Stimulated activated CD4-positive, alpha-beta T cell treated with anti-CD3 and anti-CD28 coated beads, Interleukin-1b, Interleukin-23, amount 100 ng/mL, for 1 hour (primary cell): ENCODE measurements at places on chromosomes 1 and 21.

DNA sequence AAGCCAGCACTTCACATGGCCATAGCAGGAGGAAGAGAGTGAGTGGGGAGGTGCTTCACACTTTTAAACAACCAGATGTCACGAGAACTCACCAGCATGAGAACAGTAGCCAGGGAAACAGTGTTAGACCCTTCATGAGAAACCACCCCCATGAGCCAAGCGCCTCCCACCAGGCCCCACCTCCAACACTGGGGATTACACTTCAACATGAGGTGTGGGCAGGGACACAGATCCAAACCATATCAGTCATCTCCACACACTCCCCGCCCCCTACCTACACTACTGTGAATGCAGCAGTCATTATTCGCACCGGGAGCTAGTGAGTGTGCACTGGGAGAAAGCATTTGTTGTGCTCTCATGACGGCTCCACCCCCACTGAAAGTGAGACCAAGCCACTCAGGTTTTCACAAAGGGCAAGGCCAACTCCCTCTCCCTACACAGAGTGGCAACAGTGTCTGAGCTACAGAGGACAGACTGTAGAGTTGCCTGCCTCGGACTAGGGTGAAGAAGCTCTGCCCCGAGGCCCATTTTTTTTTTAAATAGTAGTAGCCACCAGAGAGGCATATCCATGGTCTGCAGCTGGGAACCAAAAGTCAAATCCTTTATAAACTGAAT is 125.6 kb downstream of the BARHL2 start:
- no peak for DNase-seq

- DNase-seq: no peak
Observed at GRCh38 chr1:99737016-99737415, 29.4 kb downstream of the FRRS1 start.

DNA sequence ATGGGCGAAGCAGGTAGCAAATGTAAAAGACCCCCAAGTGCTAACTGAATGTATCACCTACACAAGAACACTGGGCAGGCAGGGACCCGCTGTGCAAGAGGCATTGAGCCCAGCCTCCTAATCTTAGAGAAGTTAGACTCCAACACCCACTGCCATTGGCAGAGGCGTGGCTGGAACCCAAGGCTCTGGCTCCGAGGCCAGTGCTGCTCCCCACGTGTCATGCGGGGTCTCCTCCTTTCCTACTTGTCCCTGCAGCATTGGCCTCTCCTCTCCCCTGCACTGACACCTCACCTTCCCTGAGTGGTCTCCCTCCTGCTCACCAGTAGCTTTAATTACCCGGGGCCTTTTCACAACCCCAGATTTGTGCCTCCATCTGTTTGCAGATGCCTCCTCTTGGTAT is 107.0 kb downstream of the GALNT2 start:
- no peak for DNase-seq

GRCh38 chr21:37873655-37874054 is 42.6 kb downstream of the KCNJ6 start:
- no peak for DNase-seq

DNA sequence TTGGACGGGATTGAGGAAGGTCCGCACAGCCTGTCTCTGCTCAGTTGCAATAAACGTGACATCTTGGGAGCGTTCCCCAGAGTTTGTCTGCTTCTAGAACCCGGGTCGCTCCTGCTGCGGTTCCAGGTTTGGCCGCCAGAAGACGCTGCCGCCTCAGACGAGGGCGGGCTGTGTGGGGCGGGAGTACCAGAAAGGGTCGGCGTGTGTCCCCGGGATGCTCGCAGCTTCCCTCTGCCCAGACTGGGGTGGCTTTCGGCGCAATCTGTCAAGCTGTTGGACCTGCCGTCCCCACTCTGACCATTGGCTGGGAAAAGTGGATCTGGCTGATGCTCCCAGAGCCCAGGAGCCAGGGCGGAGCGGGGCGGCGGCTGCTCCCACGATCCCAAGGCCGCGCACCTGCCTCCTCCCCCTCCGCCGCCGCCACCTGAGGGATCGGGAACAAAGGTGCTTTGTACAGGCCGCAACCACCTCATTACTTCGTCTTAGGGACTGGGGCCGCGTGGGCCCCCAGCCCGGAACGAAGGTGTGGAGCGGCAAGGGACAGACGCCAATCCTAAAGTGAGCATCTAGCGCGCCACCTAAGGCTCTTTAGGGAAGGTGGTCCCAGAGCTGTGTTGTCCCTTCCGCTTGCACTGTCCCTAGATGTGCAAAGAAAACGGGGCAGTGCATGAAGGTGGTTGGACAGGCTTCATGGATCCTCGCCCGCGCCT is 683 bp upstream of the EFNA4 start:
- DNase-seq: no peak

DNA sequence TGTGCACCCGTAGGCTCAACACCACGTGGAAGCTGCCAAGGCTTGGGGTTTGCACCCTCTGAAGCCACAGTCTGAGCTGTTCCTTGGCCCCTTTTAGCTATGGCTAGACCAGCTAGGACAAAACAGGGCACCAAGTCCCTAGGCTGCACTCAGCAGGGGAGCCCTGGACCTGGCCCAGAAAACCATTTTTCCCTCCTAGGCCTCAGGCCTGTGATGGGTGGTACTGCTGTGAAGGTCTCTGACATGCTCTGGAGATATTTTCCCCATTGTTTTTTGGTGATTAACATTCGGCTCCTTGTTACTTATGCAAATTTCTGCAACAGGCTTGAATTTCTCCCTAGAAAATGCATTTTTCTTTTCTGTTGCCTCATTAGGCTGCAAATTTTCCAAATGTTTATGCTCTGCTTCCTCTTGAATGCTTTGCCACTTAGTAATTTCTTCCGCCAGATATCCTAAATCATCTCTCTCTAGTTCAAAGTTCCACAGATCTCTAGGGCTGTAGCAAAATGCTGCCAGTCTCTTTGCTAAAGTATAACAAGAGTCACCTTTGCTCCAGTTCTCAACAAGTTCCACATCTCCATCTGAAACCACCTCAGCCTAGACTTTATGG is 69.0 kb upstream of the KRTAP19-8 start:
- DNase-seq: no peak

DNA sequence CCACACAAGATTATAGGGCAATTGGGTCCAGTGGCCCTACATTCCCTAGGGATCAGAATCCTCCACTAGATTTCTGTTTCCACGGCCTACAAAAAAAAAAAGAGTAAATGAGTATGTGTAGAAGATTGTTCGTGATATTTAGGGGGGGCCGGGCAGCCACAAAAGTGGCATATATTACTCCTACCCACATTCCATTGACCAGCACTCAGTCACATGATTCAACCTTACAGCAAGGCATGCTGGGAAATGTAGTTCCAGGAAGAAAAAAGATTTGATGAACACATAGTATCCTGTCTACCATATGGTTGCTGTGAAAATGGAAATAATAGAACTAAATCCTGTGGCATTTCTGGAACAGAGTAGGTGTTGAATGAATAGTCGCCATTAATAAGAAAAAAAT is 43.4 kb upstream of the GJB5 start:
- DNase-seq: no peak

GRCh38 chr1:201436393-201436792 is 14.9 kb upstream of the TNNI1 start:
- no peak for DNase-seq

GRCh38 chr1:174875306-174875705 is 124.4 kb upstream of the CACYBP start:
- DNase-seq: peak; percentile 2

- DNase-seq: no peak
Observed at GRCh38 chr1:74334147-74334546, 99.0 kb downstream of the TNNI3K start.

DNA sequence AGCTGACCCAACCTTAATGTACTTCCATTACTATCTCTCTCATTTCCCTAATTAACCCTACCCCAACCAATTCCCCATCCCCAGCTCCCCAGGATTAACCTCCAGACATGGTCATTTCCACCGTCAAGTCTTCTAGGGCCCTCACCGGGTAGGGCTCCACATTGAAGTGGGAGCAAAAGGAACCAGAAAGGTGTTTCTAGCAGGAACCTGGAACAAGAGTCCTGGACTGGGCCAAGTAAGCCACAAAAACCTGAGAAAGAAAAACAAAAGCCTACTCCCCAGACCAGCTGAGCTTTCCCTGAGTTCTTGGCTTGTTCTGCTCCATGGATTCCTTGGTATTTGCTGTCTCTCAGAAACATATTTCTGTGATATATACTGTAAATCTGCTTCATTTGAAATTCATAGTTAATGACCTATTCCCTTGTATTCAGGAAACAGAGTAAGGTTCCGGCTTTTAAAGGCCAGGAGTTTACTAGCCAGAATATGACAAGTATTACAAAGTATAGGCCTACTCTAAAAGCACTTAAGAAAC is 58.4 kb downstream of the SYF2 start:
- DNase-seq: no peak

- DNase-seq: no peak
Observed at GRCh38 chr1:148010527-148010926, 82.3 kb downstream of the GPR89B start.

- DNase-seq: no peak
Observed at GRCh38 chr1:5742801-5743200, 249.4 kb downstream of the NPHP4 start.

GRCh38 chr1:163130225-163130856 is 61.2 kb downstream of the RGS4 start:
- no peak for DNase-seq

DNA sequence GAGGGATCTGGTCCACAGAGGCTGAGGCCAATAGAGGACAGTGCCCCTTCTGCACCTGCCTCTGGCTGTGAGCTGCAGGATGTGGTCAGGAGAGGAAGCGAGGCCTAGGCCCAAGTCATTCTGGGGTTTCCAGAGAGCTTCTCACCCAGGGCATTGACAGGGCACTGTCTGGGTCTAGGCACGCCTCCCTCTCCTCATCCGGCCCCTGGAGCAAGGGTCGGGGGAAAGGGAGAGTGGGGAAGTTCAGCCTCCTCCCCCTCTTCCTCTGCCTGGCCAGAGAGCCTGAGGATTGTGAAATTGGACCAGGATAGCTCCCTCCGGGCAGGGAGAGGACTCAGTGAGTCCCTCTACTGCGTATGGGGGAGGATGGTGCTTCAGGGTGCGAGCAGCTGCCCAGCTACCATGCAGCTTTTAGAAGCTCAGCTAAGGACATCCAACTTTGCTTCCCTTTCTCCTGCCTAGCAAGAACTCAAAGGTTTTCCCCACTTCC is 6.3 kb upstream of the INAVA start:
- DNase-seq: no peak

- DNase-seq: no peak
Observed at GRCh38 chr21:44497703-44498126, 42.3 kb downstream of the KRTAP10-1 start.

- peak; percentile 64 for DNase-seq
Observed at GRCh38 chr1:6601049-6601922, 1.4 kb downstream of the KLHL21 start.

- DNase-seq: no peak
Observed at GRCh38 chr1:162587347-162587746, 25.8 kb downstream of the UAP1 start.

DNA sequence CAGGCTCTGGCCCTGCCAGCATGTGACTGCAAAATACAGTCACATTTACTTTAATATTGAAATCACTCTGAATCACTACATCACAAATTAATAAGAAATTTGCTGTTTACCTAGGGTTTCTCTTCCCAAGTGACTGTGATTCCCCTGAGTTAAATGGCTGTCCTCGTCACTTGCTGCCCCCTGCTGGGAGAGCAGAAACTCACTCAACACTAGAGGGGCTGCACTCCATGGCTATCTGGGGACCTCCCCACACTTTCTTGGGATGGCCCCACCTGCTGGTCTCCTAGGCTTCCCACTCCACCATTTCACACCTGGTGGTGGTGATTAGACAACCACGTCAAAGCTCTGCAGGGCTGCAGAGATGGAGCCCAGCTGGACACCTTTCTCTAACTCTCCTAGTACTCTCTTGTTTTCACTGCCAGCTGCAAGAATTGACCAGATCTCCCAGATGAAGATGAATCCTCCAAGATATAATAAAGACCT is 63.4 kb downstream of the CD2 start:
- DNase-seq: peak; percentile 62

DNA sequence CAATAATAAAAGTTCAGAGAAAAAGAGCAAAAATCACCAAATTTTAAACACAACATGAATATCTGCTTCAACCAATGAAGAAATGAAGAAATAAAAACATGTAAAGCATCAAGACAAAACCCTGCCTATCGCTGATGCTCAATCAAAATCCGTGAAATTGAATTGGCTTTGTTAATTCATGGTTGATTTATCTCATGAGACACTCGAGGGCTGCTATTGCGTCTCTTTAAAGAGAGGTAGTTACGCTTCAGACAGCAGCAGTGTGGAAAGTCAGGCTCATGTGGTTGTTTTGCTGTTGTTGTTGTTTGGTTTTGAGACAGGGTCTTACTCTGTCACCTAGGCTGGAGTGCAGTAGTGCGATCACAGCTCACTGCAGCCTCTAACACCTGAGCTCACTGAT is 65.5 kb upstream of the RGS7 start:
- DNase-seq: no peak

DNA sequence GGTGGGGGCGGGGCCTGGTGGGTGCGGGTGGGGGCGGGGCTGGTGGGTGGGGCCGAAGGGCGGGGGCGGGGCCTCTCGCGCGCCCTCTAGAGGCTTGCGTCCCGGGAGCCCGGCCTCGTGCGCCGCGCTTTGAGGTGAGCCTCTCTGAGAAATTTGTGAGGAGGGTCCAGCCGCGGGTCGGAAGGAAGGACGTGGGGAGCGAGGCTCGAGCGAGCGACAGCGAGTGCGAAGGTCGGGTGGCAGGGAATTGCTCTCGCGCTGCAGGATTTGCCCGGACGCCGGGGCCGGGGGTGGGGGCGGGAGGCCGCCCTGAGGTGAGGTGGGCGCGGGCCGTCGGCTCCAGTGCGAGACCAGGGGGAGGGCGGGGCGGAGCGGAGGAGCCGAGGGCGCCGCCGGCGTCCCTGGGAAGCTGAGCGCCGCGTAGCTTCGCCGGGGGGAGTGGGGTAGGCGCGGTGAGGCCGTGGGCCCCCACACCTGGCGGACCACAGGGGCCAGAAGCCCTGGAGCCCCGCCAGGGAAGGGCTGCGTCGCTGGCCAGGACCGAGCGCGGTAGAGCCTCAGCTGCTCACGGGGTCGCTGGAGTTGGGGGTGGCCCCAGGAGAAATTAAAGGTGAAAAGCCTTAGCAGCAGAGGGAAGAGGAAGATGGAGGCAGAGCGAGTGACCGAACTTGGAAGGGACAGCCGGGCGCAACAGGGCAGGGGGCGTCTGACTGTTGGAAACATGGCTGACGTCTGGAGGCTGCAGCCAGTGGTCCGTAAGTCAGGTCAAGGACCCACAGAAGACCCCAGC is 754 bp upstream of the LSS start:
- no peak for DNase-seq
